AG09309 (cell line): ENCODE measurements at places on chromosomes 3 and 15.
A peak's percentile ranks its signal among the peaks of the same experiment; 100 is the strongest.

DNA sequence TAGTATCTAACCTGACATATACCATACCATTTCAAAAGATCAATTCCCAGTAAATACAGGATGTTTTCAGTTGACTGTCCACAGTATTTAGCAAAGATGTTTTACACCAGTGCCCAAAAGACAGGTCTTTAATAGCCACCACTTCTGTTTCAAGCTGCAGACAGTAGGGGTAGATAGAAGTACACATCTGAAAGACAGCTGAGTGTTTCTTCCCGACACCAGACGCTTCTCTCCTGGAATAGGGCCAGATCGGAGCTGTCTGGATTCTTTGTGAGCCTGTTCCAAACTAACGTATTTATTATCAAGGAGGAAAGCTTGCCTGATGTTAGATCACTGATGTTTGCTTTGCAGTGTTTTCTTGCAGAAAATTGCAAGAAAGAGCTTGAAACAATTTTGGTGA is 136.1 kb upstream of the RBMS3 start:
- DNase-seq, result peak; percentile 8

DNA sequence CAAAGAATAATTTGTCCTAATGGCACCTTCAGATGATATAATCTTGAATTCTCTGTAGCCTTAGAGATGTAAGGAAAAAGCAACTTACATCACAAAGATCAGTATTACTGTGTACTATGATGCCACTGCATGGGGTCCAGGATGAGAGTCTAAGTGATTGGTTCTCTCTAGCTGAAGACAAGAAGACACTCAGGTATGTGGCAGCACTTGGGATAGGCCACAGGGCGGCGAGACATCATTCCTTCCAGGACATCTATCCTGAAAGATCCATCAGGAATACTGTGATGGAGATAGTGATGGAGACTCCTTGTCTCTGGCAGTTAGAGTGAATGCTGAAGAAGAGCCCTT is 2.5 kb downstream of the CD200 start:
- DNase-seq, result no peak

- DNase-seq, result no peak
Observed at GRCh38 chr3:8784676-8785435, 15.4 kb upstream of the OXTR start.

DNA sequence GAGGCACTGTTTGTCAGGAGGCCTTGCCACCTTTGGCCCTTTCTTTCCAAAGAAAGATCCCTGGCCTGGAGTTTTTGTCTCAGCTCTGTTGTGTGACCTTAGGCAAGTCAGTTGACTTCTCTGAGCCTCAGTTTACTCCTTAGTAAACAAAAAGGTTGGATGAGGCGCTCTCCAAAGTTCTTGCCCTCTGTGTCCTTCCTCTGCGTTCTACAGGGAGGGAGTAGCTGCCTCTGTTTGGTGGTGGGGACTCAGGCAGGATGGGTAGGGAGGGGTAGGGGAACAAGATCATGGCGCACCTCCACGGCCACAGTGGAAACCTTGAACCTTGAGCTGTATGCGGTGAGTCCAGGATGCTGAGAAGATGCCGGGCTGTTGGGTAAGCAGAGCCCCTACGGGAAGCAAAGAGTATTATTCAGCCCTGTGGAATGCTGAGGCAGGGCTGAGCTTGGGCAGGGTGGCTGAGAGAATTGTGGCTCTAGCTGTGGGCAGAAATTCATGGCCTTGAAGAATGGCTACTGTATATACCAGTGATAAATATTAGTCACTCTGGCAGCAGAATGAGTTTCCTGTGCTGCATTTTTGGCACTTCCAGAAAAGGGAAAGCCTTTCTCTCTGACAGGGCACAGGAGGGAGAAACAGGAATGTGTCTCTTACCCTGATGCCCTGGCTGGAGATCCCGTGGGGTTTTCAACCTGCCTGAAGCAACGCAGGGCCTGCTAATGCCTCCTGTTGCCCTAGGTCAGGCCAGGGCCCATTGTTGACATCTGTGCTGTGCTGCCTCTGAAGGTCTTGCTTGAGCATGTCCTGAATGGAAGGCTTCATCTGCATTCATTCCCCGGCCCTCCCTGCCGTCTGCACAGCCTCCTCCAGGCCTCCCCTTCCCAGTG is 39.9 kb downstream of the SMAD3 start:
- peak; percentile 98 for DNase-seq

DNA sequence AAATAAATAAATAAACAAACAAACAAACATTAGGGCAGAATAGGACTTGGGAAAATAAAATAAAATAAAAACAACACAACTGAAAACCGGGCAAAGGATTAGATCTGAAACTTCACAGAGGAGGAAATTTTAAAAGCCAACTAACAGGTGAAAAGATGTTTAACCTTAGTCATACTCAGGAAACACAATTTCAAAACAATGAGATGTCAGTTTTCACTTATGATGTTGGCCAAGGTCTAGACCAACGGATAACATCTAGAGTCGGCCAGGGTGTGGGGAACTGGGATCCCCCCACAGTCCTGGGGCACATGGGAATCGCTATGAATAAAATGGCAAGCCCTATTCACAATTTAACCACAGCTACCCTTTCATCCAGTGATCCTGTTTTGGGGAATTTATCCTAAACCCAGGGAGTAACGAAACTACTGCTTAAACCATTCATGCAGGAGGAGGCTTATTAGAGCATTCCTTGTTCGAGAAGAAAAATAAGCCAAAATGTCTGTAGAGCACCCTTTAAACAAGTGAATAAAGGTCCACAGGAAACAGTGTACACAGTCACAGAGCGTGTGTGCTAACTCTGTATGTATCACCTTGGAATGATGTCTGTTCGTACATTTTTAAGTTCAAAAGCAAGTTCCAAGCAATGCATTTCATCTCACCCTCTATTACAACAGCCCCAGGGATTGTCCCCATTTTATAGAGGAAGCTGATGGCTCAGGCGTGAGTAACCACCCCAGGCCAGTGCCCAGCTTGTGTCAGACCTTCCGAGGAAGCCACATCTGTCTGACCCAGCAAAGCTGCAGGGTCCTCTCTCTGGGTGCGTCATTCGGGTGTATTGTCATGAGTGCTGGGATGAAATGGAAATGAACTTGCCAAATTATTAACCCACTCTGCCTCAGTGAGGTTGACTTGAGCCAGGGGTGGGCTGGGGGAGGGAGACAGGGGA is 6.3 kb upstream of the ANPEP start:
- DNase-seq, result peak; percentile 78

- DNase-seq, result no peak
Observed at GRCh38 chr15:49154799-49155109, 645 bp downstream of the COPS2 start.

DNA sequence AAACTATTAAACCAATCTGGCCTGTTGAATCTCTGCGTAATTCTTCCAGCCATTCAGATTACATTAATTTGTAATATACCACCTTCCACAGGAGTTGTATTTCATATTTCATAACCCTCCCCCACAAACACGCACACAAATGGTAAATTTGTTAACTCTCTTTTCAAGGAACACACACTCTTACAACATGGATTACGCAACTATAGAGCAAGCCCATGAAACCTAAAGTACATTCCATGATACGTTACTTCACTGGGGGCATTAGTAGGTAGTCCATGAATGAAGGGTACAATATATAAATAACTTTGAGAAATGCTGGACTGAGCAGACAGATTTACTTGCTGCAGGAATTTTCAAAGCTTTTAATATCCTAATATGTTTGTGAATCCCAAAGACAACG is 65.0 kb downstream of the TRIM69 start:
- no peak for DNase-seq

GRCh38 chr3:54488297-54488696 is 365.9 kb downstream of the CACNA2D3 start:
- DNase-seq, result no peak

DNA sequence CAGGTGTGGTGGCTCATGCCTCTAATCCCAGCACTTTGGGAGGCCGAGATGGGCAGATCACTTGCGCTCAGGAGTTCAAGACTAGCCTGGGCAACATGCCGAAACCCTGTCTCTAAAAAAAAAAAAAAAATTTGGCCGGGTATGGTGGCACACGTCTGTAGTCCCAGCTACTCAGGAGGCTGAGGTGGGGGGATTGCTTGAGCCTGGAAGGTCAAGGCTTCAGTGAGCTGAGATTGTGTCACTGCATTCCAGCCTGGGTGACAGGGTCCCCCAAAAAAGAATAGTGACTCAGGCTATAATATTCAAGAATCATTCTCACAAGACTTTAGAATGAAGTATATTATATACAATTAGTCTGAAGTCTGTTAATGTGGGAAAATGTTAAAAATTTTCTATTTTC is 70.5 kb upstream of the PLXND1 start:
- DNase-seq, result no peak

DNA sequence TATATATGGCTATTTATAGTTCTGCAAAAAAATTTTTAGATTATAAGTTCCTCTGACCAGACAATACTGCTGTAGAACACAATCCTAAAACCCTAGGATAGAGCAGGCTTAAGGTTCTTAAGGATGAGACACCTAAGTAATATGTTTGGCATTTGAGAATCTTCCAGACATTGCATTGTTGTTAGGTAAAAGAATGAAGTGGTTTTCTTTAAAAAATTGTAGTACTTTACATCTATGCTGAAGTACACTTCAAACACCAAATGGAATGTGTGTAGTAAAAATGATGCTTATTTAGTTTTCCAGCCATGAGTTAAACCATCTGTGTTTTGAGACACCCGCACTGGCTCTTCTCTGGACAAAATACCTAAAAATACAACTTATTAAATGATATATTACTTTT is 857.7 kb downstream of the OTOL1 start:
- peak; percentile 45 for DNase-seq

GRCh38 chr15:36653851-36654250 is 74.4 kb downstream of the CDIN1 start:
- DNase-seq, result no peak

DNA sequence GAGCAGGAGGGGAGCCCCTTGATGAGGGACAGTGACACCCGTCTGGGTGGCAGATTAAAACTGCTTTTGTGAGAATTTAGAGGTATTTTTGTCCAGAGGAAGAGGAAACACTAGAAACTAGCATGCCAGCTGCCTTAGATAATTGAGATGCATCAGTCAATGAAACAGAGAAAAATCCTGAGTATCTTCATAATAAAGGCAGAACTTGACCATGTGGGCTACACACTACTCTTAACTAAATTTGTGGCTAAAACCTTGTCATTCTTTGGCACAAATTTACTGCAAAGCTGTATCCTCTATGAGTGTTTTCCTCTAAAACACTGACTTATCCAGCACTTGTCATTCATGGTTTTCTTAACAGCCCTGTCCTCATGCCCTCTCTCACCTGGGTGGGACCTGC is 259.7 kb upstream of the TPM1 start:
- DNase-seq, result no peak

DNA sequence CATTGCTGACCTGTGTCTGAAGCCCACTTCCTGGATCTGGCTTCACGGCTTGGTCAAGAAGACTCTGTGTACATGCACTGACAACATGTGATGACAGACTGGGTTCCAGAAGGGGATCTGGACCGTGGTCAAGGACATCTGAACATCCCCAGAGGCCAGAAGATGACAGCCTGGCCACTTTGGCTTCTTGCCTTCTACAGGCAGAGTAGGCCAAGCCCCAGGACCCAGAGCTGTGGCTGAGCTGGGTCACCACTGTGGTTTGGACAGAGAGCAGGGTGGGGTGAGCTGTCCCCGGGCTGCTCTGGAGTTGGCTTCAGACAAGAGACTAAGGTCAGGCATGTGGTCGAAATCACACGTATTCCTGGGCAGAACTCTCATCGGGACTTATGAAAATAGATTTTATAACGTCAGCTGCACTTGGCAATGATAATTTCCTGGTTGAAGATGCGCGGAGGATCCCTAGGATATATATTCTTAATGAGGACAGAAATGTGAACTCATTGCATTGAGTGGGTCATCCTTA is 114.1 kb upstream of the FRMD4B start:
- DNase-seq, result no peak

DNA sequence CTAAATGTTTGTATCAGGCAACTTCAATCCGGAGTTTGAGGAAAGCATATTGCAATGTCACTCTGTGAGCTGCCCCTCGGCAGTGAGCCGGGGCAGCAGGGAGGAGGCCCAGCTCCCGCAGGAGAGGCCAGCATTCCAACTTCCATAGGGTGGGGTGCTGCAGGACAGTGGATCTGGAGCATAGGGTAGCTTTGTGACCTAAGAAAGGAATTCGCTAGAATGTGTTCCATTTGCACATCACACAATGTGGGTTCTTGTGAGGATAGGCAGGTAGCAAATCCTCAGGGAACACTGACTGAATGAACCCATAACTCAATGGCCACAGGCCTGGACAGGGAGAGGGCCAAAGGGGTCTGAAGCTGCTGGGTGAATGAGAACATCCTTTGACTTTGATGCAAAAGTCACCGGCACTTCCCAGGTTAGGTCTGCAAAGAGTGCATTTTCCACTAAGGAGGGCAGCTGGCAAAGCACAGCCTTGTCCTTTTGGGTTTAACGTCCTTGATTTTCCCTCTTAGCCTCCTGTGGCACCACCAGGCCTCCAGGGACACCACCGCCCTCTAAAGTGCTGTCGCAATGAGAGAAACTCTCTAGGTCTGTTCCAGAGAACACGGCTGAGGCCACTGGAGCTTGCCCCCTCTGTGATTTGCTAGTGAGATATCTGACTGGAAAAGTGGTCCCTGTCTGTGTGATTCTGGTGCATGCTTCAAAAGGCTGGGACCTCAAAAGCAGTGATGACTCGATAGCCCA is 36.2 kb downstream of the GABRB3 start:
- no peak for DNase-seq

DNA sequence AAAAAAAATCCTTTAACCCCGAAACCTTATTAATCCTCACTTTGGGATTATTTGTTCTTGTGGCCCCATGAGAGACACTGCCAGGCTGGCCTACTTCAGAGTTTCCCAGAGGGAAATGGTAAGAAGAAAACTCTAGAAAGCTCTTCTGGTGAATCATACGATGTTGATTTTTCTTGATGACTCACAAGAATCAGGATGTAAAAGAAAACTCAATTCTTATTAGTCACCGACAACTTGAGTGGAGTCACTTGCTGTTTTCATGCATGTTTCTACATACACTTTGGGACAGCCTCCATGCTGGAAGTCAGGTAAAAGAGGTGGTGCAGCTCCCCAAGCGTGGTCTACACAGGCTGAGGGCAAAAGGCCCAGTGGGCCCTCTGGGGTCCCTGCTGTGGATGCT is 42.8 kb downstream of the MYO5C start:
- peak; percentile 77 for DNase-seq

- no peak for DNase-seq
Observed at GRCh38 chr15:89226359-89227221, 5.2 kb upstream of the RLBP1 start.

GRCh38 chr3:4757575-4758248 is 221.5 kb upstream of the BHLHE40 start:
- no peak for DNase-seq

- no peak for DNase-seq
Observed at GRCh38 chr15:80554560-80554959, 140.6 kb upstream of the ABHD17C start.

GRCh38 chr3:4314688-4315087 is 11.5 kb downstream of the SETMAR start:
- DNase-seq, result no peak

GRCh38 chr3:182226995-182227394 is 515.3 kb downstream of the SOX2 start:
- no peak for DNase-seq

GRCh38 chr3:67619991-67620390 is 34.4 kb downstream of the SUCLG2 start:
- DNase-seq, result no peak
